ENCODE measurements at places on chromosomes 12 and 14. TPM values are rescaled to one million over a fixed set of nuclear protein-coding genes. Genes with fewer than 3 reads are reported as not detected.

DNA sequence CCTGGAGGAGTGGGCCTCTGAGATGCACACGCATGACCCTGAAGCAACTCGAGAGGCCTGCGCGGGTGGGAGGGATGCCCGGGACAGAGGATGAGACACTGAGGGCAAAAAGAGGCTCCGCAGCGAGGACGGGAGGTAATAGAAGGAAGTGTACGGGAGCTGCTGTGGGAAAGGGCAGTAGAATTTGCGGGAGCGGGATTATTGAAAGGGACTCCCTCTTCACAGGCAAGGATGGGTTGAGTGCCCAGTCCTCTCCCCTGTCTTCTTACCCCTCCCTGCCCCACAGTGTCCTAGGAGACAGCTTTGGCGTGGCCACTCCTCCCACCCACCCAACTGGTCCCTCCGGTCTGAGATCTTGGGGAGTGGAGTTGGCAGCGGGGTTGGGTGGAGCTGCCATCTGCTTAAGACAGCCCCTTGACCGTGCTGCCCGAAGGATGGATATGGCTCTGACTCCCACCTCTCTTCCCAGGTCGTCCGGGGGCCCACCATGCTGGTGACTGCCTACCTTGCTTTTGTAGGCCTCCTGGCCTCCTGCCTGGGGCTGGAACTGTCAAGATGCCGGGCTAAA is 15.7 kb upstream of the ESPL1 start:
- peak; percentile 25 for DNase-seq

DNA sequence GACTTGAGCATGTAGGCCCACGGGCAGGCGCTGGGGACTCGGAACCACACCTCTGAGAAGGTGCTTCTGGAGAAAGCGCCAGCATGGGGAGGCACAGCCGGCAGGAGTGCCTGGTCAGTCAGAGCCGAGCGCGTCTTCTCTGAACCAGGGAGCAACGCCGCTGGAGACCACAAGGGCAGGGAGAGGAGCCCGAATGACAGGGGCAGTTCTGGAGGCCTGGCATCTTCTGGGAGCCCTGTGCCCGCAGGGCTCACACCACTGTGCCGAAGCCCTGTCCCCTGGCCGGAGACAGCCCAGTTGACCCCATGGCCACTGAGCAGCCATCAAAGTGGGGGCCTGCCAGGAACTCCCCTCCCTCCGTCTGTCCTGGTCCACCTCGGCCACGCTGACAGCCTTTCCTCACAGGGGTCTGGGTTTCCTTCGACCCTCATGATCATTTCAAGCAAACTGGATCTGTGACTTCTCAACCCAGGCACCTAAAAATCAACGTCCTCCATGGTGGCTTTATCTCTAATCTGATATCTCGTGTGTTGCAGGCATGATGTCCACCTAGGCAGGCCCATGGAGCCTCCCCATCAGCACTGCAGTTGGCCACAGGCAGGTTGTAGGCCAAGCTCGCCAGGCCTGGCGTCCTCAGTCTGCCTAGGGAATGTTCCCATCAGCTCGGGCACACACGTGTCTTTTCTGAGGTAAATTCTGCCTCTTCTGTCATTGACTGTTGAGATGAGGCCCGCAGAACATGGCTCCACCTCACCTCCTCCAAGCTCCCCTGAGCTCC is 299.3 kb upstream of the RTL1 start:
- DNase-seq = no peak

GRCh38 chr14:100868621-100869370 is 34.7 kb downstream of the RTL1 start:
- no peak for DNase-seq

Gene LGALS3
- 7.8 TPM for total RNA-seq

DNA sequence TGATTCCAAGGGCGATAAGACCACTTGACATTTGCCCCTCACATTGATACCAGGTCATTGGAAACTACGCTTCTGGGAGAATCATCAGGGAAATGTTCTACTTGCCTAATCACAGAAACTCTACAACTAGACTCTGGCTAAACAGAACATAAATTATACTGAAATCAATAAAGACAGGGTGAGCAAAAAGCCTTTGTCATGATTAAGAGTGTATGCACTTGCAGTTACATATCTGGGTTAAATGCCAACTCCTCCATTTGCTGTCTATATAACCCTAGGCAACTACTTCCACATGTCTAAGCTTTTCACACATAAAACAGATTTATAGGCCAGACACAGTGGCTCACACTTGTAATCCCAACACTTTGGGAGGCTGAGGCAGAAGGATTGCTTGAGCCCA is 125.7 kb downstream of the PHLDA1 start:
- DNase-seq = no peak

- DNase-seq = no peak
These were observed 39.9 kb upstream of the EIF5 start for GRCh38 chr14:103294091-103294490.

Gene B4GALNT3
- 2.2 TPM for total RNA-seq

DNA sequence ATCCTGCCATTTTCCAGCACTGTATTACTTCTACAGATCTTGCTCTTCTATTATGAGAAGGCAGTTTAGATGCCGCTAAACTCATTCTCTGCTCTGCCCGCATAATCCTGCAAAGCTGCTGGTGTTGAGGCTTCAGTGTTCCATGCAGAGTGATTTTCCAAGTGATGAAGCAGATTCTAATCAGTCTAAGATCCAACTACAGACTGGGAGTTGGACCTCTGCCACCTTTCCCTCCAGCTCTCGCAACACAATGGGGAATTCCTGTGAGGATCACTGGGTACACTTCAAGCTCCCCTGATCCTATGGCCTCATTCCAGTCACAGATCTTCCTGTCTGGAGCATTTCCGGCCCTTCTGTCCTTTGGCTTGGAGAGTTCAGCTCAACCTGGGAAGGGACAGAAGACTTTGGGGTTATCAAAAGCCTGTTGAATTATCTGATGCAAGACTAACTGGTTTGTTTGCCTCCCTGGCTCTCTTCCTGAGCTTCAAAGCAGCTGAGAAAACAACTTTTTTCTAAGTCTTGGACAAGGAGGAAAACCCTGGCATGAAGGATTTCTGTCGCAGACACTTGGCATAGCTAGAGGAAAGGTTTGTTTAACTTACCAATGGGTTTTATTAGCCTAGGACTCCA is 333.9 kb downstream of the ZFP36L1 start:
- DNase-seq = no peak

Gene NOC4L
- 30.5 TPM for total RNA-seq

GRCh38 chr12:43158126-43158525 is 393.9 kb downstream of the ADAMTS20 start:
- no peak for DNase-seq

DNA sequence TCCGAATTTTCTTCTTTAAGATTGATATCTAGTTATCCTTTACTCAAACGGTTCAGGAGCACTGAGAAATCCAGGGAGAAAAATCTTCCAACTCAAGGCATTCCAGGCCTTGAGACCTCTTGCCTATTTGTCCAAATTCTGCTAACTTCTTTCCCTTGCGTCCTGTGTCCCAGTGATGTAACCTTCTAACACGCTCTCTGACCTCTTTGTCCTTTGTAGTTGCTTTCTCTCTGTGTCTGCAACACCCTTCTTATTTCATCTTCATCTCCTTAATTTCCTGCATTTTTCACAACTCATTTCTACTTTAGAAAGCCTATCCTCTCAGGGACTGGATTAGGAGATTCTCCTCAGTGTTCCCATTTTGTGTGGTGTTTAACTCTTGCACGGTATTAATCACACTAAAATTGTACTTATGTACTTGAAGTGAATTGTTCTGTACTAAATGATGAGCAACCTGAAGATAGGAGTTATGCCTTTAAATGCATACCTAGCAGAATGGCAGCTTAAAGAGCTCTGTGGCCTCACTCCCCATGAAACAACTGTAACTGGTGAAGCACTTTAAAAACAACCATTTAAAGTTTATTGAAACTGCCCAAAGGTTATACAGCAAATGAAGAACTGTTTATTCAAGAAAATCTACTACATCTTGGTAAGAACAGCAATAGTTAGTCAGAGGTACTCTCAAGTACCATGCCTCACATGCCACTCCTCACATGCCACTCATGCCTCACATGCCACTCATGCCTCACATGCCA is 7.4 kb upstream of the SNAPC1 start:
- no peak for DNase-seq

Gene SLC25A47
- not detected for total RNA-seq

Gene SMIM41
- total RNA-seq = not detected

Gene TOMM20L
- not detected for total RNA-seq

GRCh38 chr12:27998658-27999057 is 26.1 kb upstream of the PTHLH start:
- DNase-seq = no peak

DNA sequence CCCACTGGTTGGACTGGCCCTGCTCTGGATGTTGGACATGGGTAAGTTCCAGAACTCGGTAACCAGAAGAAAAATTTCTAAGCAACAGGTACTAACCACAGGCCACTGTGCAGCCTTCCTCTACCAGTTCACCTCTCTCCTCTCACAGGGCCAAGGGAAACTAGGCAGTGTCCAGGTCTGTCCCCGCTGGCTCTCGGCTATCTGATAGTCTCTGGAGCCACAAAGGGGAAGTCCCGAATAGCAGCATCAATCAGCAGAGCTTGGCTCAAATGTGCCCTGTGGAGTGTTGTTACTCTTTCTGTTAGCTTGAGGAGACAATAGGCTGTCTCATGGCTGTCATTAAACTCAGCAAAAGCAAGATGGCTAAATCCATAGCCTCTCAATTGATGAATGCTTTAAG is 73.2 kb downstream of the TSPAN11 start:
- DNase-seq = no peak

DNA sequence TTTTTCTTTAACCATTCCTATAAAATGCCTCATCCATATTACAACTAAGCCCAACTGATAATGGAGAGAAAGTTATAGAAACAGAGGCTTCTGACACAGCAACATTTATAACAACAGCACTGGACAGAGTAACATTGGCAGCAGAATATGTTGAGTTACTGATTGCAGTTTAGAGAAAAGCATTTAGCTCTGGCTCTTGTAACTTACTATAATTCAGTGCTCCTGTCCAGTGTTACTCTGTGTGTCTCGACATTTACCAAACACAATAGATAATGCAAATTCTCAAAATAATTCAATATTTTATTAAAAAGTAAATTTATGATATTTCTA is 356.1 kb downstream of the CEP128 start:
- DNase-seq = no peak

DNA sequence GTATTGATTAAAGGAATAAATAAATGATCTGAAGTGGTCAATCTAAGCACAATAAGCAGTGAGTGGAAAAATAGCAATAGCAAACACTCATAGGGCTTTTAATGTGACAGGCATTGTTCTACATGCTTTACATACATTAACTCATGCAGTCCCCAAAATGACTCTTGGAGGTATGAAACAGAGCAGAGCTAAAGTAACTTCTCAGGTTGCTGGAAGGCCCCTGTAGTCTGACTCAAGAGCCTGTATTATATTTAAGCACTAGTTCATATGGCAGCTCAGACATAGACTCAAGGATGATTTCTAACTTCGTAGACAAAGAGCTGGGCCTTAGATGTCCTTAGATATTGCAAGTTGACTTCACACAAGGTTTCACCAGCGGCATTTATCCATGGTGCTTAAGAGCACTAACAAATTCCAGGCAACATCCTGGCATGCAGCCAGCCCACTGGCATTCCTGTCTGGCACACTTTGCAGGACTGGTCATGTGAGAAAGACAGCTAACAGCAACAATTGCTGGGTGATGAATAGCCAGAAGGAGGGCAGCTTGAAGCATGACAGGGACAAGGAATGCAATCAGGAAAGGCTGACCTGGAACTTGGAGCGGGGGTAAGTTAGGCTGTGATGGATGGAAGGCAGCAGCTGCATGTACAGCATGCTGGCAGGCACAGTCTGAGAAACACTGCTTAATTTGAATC is 22.9 kb upstream of the KTN1 start:
- no peak for DNase-seq

Gene KCNA5
- not detected for total RNA-seq

- DNase-seq = peak; percentile 28
These were observed 325.1 kb downstream of the ALG10 start for GRCh38 chr12:34347367-34347766.

Gene WNT1
- not detected for total RNA-seq

- DNase-seq = no peak
These were observed 1.2 kb downstream of the ZNF641 start for GRCh38 chr12:48349471-48349870.

Gene TTC6
- not detected for total RNA-seq

DNA sequence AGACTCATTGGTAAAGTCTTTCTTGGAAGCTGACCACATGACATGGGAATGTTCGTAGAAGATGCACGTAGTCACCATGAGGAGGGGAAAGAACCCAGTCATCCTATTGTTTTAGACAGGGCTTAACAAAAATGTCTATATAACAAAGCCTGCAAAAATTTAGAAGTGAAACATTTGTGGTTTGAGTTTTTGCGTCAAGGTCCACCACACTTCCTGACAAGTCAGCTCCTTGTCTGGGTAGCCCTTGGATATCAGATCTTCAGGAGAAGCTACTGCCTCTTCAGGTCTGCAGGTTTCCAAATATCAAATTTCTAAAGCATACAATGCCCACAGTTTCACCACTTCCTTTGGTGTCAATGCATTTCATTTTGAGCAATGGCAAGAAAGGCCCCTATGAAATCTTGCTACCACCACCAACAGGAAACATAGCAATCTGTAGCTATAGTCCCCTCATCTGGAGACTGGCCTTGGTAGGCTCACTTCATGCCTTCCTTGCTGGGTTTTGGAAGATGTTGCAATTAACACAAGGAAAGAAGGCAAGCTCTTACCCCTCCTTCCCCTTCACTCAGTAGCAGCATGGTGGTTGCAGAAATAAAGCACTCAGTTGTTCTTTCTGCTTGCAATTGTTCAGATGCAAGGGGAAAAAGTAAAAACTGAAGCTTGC is 235.2 kb downstream of the PCNX1 start:
- DNase-seq = peak; percentile 45

Gene CLEC2D
- total RNA-seq = 190 TPM

DNA sequence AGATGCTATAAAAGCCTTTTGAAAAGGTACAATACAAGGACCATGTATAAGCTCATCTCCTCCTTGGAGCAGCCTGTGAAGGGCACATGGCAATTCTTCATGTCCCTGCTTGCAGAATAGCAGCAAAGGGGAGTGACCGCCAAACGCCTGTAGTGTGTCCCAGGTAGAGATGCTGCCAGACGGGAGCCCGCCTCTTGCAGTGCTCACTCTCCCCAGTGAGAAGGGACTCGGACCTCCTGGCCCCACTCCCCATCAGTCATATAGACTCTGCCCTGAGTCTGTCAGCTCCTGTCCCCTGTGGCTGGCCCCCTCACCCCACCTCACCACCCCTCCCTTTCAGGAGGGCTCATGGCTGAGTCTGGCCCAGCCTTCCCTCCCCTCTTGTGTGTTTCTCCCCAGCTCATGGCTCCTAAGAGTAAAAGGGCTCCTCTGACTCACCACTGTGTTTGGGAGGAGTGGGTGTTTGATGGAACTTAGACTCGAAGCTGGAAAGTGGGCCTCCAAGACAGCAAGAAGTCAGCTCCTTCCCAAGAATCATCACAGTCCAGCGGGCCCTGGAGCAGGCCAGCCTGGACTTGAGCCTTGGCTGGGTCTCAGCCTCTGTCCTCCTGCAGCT is 40.9 kb downstream of the DEGS2 start:
- DNase-seq = peak; percentile 33

- DNase-seq = peak; percentile 97
These were observed at the start of gene DAAM1 for GRCh38 chr14:59188461-59189090. TSS of gene DAAM1 (plus strand) at chr14:59188667. CDS start at chr14:59263478, 74,811 bp downstream.

Gene NKX2-1
- total RNA-seq = not detected

GRCh38 chr12:122064025-122064777 is 14.4 kb upstream of the MLXIP start:
- DNase-seq = peak; percentile 65

- DNase-seq = no peak
These were observed 14.9 kb upstream of the NFKBIA start for GRCh38 chr14:35419429-35419841.

Measured in activated CD4-positive, alpha-beta T cell treated with anti-CD3 and anti-CD28 coated beads for 36 hours (primary cell).